ENCODE measurements at places on chromosomes 4 and X. TPM values are rescaled to one million over a fixed set of nuclear protein-coding genes. Genes with fewer than 3 reads are reported as not detected.

The PNMA6F gene
- total RNA-seq: not detected

The MCF2 gene
- not detected for total RNA-seq

The GPR173 gene
- not detected for total RNA-seq

The CD38 gene
- not detected for total RNA-seq

The PWWP3B gene
- total RNA-seq: not detected

The OCIAD2 gene
- total RNA-seq: 266 TPM

The HMGN5 gene
- 1.7 TPM for total RNA-seq

The SUPT20HL2 gene
- total RNA-seq: not detected

The GASK1B gene
- total RNA-seq: 44.9 TPM

The CCNQ gene
- total RNA-seq: 57.1 TPM

The PRDX4 gene
- total RNA-seq: 359 TPM

The ARR3 gene
- not detected for total RNA-seq

The MAGEA10 gene
- not detected for total RNA-seq

The NPFFR2 gene
- not detected for total RNA-seq

The UTP3 gene
- total RNA-seq: 10.9 TPM

The RPS6KA6 gene
- total RNA-seq: 4.0 TPM

The NAA11 gene
- not detected for total RNA-seq

The ESX1 gene
- not detected for total RNA-seq

The UGT2B7 gene
- total RNA-seq: not detected

The CDX4 gene
- not detected for total RNA-seq

The OPRPN gene
- total RNA-seq: not detected

The KLHL13 gene
- total RNA-seq: 44.4 TPM

The SLC6A14 gene
- not detected for total RNA-seq

The XAGE3 gene
- total RNA-seq: not detected

The RRH gene
- not detected for total RNA-seq

The UGT8 gene
- 17.6 TPM for total RNA-seq

The NWD2 gene
- not detected for total RNA-seq

The TRIML1 gene
- not detected for total RNA-seq

The DCAF8L2 gene
- not detected for total RNA-seq

The TENM3 gene
- total RNA-seq: 51.3 TPM

The CDKL5 gene
- 0.35 TPM for total RNA-seq

The NXF2B gene
- total RNA-seq: not detected

The CT45A2 gene
- total RNA-seq: not detected

The PHOX2B gene
- total RNA-seq: not detected

The KLHL4 gene
- 18.2 TPM for total RNA-seq

The STAP1 gene
- total RNA-seq: not detected

The FGB gene
- total RNA-seq: not detected

The PFKFB1 gene
- not detected for total RNA-seq

The GYPB gene
- total RNA-seq: not detected

The SPANXN4 gene
- total RNA-seq: not detected

The PRR32 gene
- not detected for total RNA-seq

The NHS gene
- 2.4 TPM for total RNA-seq

The DGKK gene
- total RNA-seq: not detected

The MAGEA1 gene
- not detected for total RNA-seq

The SHOX gene
- not detected for total RNA-seq

The INPP4B gene
- total RNA-seq: 15.7 TPM

The BEX2 gene
- total RNA-seq: 12.2 TPM

The ERVMER34-1 gene
- total RNA-seq: not detected

The PACRGL gene
- total RNA-seq: 21.7 TPM
